ENCODE measurements at places on chromosomes 3 and 15.

GRCh38 chr3:160804762-160805161 is 48.7 kb downstream of the PPM1L start:
- peak; percentile 35 for DNase-seq

- no peak for DNase-seq
Measured at GRCh38 chr3:184160456-184160855, 5.3 kb downstream of the DVL3 start.

DNA sequence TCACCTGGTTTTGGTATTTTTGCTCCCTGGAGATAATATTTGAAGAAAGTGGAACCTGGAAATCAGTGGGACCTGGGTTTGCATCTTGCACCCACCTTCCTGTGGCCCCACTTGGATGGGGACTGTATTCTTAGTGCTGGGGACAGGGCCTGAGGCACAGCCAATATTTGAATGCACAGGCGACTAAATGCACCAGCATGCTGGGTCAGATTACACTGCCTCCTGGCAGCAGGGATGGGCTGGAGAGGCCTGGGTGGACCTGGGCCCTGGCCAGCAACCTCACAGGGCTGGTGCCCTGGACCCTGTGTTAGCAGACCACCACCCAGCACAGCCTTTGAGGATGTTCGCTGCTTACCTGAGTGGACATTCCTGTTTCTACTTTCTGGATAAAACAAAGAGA is 10.5 kb downstream of the ITIH4 start:
- no peak for DNase-seq

DNA sequence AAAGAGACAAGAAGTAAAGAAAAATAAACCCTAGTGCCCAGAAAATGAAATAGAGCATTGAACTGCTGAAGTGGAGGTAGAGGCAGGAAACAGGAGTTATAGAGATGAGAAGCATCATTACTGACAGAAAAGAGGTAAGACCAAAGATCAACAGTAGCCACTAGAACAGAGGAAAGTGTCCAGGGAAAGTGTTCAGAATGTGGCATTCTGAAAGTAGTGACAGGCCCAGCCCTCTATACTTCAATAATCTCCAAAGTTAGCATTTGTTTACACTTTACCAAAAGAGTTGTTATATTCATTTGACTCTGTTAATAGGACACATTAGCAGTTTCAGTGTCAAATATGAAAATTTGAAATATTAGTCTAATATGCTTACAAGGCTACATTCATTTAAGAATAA is 727.1 kb upstream of the NECTIN3 start:
- no peak for DNase-seq

- DNase-seq: peak; percentile 51
Measured at GRCh38 chr3:132788301-132788671, 66.1 kb upstream of the NPHP3 start.

- DNase-seq: no peak
Measured at GRCh38 chr3:65902304-65902793, 136.4 kb downstream of the MAGI1 start.

DNA sequence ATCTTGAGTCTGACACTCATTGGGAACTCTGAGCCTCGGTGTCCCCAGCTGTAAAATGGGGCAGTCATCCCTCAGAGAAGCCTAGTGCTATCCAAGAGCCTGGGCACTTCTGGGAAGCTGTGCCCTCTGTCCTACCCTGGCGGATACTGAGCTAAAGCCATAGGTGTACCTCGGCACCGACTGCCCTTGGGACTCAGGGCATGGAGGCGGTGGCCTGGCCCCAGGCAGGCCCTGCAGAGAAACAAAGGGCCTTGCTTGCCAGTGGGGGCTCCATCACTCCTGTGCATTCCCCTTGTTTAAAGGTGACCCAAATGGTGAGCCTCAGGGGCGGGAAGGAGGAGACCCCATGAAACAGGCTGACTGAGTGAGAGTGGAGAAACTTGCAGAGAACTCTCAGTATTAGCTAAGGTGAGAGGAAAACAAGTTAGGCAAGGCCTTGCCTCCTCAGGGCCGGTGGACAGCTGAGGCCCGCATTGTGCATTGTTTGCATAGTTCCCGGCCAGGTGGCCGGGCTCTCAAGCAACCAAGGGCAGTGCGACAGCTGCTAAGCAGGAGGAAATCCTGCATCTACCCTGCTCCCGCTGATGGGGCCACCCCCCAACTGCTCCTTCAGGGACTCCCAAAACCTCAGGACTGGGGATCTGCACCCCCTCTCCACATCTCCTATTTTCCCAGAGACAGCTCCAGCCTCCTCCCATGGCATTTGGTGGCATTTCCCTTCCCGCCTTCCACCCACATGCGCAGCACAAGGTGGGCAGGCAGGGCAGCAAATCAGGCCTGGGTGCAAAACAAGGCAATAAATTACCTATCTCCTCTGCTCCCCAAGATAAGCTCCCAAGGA is 4.3 kb downstream of the PFKFB4 start:
- DNase-seq: no peak

GRCh38 chr3:128971421-128972100 is 22.3 kb downstream of the CFAP92 start:
- DNase-seq: no peak

GRCh38 chr15:88843334-88843733 is 40.1 kb downstream of the ACAN start:
- DNase-seq: no peak

DNA sequence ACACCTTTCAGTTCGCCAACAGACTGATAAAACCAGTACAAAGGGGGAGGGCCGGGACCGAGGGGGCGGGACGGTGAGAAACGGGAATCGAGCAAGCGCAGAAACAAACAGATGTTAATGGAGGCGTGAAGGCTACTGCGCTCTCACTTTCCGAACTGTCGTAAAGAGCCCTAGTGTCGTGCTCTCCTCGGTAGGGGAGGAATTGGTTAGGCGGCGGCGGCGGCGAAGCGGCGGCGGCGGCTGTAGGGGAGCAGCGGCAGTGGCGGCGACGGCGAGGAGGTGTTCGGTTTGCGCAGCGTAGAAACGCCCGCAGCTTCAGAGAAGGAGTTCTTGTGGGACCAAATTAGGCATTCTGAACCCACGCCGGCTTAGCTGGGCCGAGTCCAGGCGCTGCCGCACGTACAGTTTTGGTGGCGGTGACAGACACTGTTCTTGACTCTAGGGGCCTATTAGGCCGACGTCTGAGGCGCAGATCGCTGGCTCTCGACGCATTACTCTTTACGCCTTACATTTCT is at the start of gene RNF111:
TSS of gene RNF111 (plus strand) at position 173 of the 515 bp plus-strand sequence. CDS start 43,160 bp downstream, outside the sequence.
- peak; percentile 94 for DNase-seq

DNA sequence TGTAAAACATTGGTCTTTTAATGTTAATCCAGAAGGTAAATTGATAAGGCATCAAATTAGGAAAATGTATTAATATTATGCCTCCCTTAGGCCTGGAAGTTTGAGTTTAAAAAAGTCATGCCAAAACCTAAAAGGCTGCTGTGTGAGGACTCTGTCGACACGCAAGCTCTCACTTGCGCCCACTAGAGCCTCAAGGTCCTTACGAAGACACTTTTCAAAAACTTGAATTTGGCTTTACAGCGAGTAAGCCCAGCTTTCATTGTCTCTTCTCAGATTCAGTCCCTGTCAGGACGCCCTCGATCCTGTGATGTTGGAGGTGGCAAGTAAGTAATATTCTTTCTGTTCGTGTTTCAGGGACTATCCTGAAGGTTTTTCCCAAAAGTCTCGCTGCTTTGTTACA is 89.7 kb downstream of the CRTC3 start:
- no peak for DNase-seq

DNA sequence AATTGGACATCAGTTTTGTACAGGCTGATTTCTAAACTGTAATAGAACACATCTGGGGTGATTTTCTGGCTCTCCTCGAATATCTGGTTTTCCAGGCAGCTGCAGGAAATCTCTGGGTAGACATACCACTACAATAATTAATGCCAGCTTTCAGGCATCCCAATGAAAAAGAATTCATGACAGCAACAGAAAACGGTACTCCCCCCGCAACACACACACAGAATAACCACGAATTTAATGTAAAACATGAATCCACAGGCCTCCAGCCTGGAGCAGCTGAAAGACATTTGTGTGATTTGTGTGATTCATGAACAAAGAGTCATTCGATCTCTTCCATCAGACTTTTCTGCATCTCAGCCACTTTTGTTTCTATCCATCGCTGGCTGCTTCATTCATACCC is 262.2 kb downstream of the MAGI1 start:
- no peak for DNase-seq

DNA sequence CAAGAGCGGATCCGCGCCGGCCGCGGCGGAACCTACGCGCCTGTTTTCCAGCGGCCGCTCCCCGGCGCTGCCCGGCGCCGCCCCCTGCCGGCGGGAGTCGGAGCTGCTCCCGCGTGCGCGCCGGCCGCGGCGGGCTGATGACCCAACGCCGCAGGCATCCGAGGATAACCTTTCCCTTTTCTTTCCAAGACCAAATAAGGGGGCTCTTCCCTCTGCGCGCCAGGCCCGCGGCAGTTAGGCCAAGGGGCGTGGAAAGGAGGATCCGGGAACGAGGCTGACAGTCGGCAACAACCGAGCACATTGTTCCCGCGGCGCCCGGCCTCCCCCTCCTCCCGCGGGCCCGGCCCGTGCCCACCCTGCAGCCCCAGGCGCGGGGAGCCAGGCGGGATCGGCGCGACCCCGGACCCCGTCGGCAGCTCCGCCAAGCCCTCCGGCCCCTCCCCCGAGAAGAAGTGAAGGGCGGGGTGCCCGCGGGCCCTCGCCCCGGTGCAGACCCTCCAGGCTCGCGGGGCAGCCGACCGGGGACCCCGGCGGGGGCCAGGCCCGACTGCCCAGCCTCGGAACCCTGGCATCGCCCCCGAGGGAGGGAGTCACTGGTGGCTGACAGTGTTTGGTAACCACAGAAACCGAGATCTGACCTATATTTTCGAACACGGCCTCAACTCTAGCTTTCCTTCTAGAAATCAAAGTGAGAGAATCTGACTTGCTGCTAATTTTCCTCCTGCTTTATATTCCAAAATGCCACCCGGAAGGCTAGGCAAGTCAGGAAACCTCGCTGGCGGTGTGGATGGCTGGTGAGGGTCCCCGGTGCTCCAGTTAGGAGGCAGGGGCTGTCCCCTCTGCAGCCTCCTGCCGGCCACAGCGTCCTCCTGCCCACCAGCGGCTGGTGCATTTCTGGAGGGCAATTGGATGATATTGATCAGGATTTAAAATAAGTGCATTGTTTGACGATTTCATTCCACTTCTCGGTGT is 45.6 kb upstream of the SYNM start:
- DNase-seq: peak; percentile 42

DNA sequence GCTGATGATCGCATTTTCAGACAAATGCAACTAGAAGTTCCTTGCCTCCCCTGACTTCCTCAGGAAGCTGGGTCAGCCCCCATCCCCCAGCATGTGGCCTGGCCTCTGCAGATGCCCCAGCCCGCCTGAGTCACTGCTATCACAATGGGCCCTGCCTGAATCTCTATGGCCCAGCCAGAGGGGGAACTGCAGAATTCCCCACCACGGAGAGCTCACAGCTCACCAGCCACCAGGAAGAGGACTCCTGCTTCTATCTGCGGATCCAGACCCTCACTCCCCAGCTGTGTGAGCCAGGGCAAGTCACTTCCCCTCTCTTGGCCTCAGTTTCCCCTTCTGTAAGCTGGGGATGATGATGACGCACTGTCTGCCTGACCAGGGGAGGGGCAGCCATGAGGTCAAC is 6.9 kb downstream of the PLXND1 start:
- no peak for DNase-seq

- DNase-seq: no peak
Measured at GRCh38 chr15:68896178-68896577, 34.1 kb upstream of the SPESP1 start.

- no peak for DNase-seq
Measured at GRCh38 chr15:96222981-96223380, 107.5 kb upstream of the NR2F2 start.

DNA sequence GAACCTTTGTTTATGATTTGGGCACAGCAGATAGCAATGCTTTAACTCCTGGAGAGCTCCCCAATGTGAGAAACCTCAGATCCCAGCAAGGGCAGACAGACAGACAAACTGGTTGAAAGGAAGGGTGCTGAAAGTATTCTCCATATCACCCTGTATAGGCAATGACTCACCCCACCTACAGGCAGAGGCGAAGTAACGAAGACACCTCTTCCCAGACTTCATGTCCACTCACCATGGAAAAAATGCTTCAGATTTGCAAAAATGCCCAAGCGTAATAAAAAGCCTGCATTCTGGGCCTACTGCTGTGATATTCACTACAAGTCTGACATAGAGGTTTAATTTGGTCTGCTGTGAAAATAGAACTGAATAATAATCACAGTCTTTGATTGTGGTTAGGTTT is 50.5 kb downstream of the THBS1 start:
- no peak for DNase-seq

- no peak for DNase-seq
Measured at GRCh38 chr3:187565701-187566100, 104.5 kb downstream of the SST start.

DNA sequence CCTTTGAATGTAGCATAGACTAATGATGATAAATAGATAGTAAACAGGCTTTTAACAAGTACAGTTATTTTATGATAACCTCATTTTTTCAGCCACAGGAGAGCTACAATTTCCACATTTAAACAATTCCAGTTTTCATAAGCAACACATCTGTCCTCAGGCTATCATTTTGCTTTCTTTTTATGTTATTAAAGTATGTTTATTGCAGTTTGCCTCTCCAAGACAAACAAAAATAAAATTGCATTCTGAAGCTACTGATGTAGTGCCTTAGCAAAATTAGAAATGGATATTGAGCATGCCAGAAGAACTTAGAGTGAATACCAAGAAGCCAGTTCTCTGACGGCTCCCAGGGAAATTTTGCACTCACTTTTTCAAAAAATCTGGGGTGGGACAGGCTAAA is 140.6 kb upstream of the ABHD17C start:
- DNase-seq: no peak

- no peak for DNase-seq
Measured at GRCh38 chr3:15647611-15648167, 46.1 kb downstream of the BTD start.

- DNase-seq: no peak
Measured at GRCh38 chr3:132843851-132844553, 121.8 kb upstream of the NPHP3 start.

DNA sequence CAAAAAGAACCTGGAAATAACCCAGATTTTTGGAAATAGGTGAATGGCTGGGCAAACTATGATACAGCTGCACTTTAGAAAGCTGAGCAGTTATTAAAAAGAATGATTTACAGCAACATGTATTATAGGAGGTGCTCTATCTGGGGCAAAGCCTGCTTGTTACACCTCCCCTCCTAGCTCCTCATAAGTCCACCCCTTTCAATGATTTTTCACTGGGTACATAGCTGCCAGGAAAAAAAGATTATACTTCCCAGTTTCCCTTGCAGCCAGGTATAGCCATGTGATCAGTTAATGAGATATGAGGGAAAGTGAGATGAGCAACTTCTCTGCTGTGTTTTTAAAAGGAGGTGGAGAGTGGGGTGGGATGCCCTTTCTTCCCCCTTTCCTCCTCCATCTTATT is 97.7 kb downstream of the CHST2 start:
- no peak for DNase-seq

GRCh38 chr3:52218454-52218853 is 7.0 kb downstream of the TLR9 start:
- no peak for DNase-seq

- DNase-seq: no peak
Measured at GRCh38 chr3:27464646-27465045, 19.5 kb downstream of the SLC4A7 start.

All from globus pallidus (tissue), 1 donor.